ENCODE measurements at places on chromosomes 6 and 20.

GRCh38 chr6:145086197-145086596 lies 649.1 kb downstream of the EPM2A start:
- no peak for DNase-seq

- no peak for DNase-seq
Observed at GRCh38 chr6:63789699-63790098, 154.1 kb downstream of the PHF3 start.

- DNase-seq = no peak
Observed at GRCh38 chr6:11917951-11918738, 94.0 kb upstream of the HIVEP1 start.

- no peak for DNase-seq
Observed at GRCh38 chr20:3128275-3128984, 31.2 kb downstream of the FASTKD5 start.

- DNase-seq = no peak
Observed at GRCh38 chr6:167645368-167645767, 181.3 kb upstream of the AFDN start.

GRCh38 chr6:54654381-54654780 lies 192.2 kb upstream of the FAM83B start:
- DNase-seq = no peak

DNA sequence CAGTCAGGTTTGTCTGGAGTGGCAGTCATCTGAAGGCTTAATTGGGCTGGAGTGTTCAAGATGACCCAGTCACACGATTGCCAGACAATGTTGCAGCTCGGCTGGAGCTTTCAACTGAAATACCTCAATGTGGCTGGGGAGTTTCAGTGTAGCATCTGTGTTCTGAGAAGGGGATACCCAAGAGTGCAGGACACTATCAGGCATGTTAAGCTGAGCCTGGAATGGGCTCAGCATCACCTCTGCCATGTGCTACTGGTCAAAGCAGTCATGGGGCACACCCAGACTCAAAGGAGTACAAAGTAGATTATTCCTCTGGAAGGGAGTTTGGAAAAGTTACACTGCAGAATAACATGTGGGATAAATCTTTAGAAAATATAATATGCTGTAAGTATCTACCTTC lies 363.9 kb downstream of the KIF16B start:
- DNase-seq = no peak

GRCh38 chr6:53801022-53801421 lies 6.2 kb downstream of the LRRC1 start:
- no peak for DNase-seq

- DNase-seq = peak; percentile 42
Observed at GRCh38 chr6:83615025-83615999, 93.6 kb downstream of the SNAP91 start.

GRCh38 chr6:35497571-35498421 lies 917 bp upstream of the TEAD3 start:
- DNase-seq = peak; percentile 42

DNA sequence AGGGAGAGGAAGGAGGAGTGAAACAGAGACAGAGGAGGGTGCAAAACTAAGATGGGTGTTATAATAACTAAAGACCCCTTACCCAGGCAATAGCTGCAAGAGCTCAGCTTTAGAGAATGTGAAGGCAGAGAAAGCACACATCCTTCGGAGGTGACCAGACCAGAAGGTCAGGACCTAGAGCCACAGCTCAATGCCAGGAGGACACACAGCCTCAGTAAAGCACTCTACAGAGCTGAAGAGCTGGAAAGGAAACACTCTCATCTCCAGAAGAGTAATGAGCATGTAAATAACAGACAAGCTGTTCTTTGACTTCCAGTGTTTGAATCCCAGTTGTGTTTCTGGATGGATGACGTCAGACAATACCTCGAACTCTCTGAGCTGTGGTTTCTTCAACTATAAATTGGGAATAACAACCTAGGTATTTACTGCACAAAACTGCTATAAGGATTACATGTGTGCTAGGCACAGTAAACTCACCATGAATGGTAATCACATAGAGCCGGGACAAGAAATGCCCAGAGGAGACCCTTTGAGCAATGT lies 63.2 kb downstream of the MAP3K5 start:
- no peak for DNase-seq

DNA sequence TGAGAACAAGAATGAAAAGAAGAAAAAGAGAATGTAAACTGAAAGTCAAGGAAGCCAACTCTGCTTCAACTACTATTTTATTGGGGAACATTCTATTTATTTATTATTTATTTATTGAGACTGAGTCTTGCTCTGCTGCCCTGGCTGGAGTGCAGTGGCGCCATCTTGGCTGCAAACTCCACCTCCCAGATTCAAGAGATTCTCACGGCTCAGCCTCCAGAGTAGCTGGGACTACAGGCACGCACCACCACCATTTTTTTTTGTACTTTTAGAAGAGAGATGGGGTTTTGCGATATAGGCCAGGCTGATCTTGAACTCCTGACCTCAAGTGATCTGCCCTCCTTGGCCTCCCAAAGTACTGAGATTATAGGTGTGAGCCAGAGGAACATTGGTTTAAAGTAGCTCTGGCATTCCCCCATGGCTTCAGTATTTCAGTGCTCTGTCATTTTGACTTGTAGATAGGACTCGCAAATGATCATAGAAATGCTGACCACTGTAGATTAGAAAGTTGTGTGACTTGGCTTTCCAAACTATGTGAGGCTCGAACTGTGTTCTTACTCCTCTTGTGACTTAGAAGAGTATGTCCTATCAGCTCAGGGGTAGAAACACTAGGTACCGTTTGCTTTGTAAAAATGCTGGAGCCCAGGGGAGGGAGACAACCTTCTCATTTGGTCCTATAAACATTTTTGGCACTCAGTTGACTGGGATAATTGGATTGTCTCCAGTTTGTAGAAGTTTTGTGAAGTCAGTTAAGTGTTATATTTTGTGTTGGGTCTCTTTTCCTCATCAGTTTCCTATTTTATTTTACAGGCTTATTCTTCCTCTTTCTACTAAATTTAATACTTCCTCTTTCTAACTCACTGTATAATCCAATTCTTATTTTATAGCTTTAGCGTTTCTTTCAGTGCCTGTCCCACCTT lies 544.9 kb upstream of the CITED2 start:
- DNase-seq = no peak

GRCh38 chr6:25028328-25028727 lies 92.6 kb upstream of the RIPOR2 start:
- no peak for DNase-seq

DNA sequence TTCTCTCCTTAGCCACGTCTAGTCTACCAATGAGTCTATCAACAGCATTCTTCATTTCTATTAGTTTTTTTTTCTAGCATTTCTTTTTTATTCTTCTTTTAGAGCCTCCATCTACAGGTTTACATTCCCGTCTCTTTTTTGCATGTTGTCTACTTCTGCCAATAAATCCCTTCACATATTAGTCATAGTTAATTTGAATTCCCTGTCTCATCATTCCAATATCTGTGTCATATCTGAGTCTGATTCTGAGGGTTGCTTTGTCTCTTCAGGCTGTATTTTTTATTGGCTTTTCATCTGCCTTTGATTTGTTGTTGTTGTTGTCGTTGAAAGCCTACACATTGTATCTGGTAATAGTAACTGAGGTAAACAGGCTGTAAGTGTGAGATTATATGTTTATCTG lies 104.6 kb downstream of the HMGCLL1 start:
- DNase-seq = no peak

GRCh38 chr6:51398793-51399192 lies 580.1 kb downstream of the TFAP2B start:
- DNase-seq = peak; percentile 20

DNA sequence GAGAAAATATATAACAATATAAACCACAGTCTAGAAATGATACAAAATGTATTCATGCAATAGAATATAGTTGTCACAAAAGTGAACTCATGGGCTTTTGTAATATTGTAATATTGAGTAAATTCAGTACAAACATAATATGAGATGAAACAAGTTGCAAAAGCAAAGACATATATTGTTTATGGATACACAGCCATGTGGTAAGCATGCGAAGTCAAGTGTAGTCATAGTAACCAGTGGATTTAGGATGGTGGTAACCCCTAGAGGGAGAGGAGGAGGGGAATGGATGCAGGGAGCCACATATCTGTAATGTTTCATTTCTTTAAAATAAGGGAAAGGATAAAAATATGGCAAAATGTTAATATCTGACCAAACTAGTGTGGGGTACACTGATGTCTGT lies 47.3 kb downstream of the ARMC2 start:
- no peak for DNase-seq

- no peak for DNase-seq
Observed at GRCh38 chr6:89948876-89949275, 54.6 kb downstream of the GJA10 start.

DNA sequence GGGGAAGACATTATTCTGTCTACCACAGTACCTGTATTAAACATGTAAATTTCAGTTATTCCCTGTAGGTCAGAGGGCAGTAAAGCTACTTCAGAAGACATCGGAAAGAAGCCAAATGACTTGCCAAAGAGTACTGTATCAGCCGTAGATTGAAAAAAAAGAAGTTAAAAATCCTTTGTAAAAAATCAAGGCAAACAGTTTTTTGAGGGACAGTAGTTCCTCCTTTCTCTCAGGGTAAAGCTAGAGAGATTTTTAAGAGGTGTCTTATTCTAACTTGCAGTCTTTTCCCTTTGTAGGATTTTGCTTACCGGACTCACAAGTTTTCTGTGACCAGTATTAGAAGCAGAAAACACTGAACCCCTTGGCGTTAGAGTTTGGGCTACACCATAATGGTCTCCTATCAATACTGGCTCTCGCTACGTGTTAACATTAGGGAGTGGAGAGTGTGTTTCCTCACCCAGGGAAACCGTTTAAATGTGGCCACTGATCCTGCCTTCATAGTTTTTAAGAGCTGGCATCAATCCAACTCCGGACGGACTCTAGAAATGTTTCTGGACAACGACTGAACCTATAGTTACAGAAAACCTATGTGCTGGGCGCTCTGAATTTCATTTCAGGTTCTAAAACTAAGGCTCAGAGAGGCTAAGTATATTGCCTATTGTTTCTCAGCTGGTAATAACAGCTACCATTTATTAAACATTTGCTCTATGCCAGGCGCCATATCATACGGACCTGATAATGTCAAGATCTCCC lies 1.3 kb upstream of the ASXL1 start:
- DNase-seq = no peak

DNA sequence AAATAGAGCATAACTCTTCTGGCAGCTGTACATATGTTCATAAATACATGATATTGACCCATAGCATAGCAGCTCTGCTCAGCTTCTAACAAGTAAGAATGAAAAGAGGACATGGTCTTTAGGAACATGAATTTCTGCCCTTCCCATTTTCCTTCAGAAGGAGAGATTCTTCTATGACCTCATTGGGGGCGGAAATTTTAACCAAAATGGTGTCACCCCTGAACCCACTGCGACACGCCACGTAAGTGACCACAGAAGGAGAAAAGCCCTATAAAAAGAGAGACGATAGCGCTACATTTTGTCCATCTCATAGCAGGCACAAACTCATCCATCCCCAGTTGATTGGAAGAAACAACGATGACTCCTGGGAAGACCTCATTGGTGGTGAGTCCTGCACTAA lies at the start of gene IL17A:
IL17A (plus strand) TSS at position 301 of the 400 bp plus-strand sequence; CDS start at position 358, 57 bp downstream.
- DNase-seq = no peak

DNA sequence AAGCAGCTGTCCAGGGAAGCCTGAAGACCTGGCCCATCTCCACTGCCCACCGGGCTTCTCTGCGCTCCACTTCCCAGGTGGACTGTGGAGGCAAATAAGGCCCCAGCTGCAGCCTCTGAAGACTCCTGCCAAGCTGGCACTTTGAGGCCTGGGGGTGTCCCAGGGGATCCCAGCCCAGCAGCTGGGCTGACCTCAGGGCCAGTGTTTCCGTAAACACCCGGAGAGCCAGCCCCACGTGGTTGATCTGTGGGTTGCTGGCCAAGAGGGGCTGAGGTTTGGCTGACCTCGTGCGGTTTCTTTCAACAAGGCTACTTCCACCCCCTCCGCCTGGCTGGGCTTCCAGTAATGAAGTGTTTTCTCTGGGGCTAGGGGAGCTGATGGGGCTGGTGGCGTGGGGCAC lies 12.4 kb upstream of the CCN5 start:
- DNase-seq = no peak

DNA sequence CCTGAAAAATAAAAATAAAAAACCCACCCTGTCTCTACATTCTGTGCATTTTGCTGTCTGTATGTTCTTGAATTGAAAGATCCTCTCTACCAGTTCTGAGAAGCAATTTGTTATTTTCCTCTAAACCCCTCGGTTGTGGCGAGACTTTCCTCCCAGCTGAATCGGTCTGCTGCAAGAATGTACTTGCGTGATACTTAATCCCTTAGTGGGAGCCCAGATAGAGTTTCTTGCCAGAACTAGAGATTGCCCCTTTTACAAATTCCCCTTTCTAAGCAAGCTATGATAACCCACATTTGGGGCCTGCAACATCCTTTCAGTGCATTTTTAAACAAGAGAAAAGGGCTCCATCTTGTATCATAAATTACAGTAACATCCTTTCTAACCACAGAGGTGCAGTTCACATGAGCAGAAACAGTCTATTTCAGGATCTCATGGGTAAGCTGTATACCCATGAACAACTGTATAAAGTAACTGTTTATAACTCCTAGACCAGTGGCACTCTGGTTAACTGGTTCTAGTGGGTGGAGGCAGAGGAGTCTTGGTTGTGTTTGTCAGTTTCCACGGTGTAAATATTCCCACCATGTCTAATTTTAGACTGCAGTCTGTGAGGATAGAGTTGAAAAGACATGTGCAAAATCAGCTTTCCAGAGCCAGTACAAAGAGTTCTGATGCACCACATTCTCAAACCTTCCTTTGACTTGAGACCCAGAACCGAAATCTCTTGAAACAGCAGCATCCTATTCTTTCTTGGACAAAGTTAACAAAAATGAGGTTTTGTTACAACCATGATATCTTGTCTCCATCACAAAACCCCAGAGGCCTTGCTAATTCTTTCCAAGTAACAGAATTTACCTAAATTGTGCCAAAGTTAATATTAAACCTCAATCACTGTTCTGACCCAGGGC lies 113.1 kb upstream of the ZNF217 start:
- peak; percentile 32 for DNase-seq

DNA sequence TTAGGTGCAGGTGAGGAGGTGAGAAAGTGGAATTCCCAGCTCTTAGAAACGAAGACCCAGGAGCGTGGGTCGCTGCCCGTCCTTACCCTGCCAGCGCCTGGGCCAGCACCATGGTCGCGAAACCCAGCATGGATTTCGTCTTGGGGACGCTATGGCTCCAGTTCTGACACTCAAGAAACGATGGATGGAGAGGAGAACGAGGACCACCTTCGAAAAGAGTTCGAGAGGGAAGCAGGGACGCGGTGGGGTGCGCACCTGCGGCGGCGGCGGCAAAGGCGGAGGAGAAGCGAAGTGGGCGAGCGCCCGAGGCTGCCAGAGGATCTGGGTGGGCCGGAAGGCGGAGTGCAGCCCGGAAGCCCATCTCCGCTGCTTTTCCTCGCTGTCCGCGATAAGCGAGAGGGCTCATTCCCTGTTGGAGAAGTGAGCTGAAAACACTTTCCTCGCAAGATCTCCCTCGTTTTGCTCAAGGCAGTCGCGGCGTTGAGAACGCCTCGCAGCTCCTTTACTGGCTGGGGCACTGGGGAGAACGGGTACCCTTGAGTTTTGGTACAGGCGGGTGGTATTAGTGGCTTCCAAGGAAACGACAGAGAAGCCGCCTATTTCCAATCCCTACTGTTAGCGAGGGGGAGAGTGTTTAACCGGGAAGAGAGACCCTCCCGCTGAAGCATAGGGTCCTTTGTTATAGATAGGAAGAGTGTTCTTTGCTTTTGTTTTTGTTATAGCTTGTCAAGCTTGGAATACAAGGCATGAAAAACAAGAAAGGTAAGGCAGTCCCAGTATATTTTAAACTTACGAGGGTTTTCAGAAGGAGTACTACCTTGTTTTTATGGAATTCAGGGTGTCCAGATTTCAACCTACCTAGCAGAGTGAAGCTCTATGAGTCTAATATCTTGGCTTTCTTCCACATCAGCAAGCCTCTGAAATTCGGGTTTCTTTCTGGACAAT lies 109.5 kb downstream of the TRIM27 start:
- DNase-seq = no peak

GRCh38 chr6:167846997-167847606 lies 20.4 kb downstream of the AFDN start:
- DNase-seq = no peak

Data from MM.1S (cell line).